Glutamatergic neuron (in vitro differentiated cells): ENCODE measurements at places on chromosomes 1 and 21. TPM values are rescaled to one million over a fixed set of nuclear protein-coding genes. Genes with fewer than 3 reads are reported as not detected.

DNA sequence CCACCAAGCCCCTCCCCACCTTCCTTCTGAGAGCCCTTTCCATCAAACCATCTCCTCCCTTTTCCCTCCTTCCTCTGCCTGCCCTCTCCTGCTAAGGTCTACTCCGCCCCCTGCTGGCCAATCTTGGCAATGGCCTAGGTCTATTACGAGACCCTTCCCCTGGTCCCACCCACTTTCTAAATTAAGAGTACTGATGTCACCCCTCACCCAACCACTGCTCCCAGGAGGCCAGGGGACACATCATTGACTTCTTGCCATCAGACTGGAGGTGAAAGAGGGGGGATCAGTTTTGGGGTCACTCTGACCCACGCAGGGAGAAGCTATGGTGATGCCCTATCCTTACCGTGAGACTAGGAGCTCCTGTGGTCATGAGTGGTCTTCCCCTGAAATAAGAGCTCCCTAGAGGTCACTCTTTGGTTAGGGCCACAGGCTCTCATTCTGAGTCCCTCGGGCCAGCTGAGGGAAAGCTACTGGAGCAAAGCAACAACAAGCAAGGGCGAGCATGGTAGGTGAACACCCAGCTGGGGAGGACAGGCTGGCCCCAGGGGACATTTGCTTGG, 34.6 kb upstream of the S100A7 start:
- DNase-seq: peak; percentile 99
- peaks cover 17% of the 10 kb centered on the region for H3K4me1 ChIP-seq
- H3K27me3 ChIP-seq: peaks cover 4% of the 10 kb centered on the region
- H3K4me3 ChIP-seq: no peak overlapping the region
- H3K36me3 ChIP-seq: no peaks in the 10 kb centered on the region
- H3K27ac ChIP-seq: peak overlapping the region; percentile 36

Gene LRRIQ3
- total RNA-seq: 0.20 TPM

Gene LCE1B
- total RNA-seq: not detected

Gene YOD1
- total RNA-seq: 7.9 TPM

GRCh38 chr1:1106510-1107221, 9.2 kb downstream of the C1orf159 start:
- no peaks in the 10 kb centered on the region for H3K4me1 ChIP-seq
- H3K27me3 ChIP-seq: peaks cover 6% of the 10 kb centered on the region
- H3K4me3 ChIP-seq: no peak overlapping the region
- DNase-seq: no peak

- no peaks in the 10 kb centered on the region for H3K4me1 ChIP-seq
- H3K36me3 ChIP-seq: no peaks in the 10 kb centered on the region
- no peak for DNase-seq
These were observed 1371.8 kb upstream of the PRMT6 start for GRCh38 chr1:105684714-105685113.

- no peak overlapping the region for H3K4me3 ChIP-seq
- H3K27me3 ChIP-seq: peaks cover 3% of the 10 kb centered on the region
- H3K36me3 ChIP-seq: no peaks in the 10 kb centered on the region
- H3K4me1 ChIP-seq: peaks cover 15% of the 10 kb centered on the region
These were observed 4.1 kb downstream of the ZC3H12A start for GRCh38 chr1:37478451-37478881.

Gene SPRR2F
- total RNA-seq: not detected

Gene GPR37L1
- not detected for total RNA-seq

DNA sequence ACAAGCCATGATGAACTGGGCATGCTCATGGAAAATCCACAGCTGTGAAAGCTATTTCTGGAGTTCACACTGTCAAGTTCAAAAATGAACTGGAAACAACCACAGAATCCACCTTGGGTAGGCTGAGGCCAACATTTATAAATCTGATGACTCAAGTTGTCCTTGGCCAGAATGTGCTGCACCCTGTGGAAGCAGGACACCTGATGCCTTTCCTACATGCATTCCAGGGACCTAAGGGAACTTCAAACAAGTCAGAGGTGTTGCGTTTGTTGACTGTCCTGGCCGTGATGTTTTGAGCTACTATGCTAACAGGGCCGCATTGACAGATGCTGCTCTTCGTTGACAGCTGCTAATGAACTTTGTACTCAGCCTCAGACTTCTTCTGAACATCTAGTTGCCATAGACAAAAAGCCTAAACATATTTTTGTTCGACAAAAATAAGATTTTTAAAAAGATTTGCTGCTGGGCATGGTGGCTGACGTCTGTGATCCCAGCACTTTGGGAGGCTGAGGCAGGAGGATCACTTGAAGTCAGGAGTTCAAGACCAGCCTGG, 127.9 kb upstream of the SLC45A1 start:
- no peak for DNase-seq
- no peak overlapping the region for H3K27ac ChIP-seq
- H3K4me3 ChIP-seq: no peak overlapping the region
- peaks cover 2% of the 10 kb centered on the region for H3K27me3 ChIP-seq
- no peaks in the 10 kb centered on the region for H3K4me1 ChIP-seq
- H3K36me3 ChIP-seq: no peaks in the 10 kb centered on the region

GRCh38 chr1:99619583-99619982, 26.3 kb upstream of the PALMD start:
- DNase-seq: no peak
- no peaks in the 10 kb centered on the region for H3K36me3 ChIP-seq
- H3K4me3 ChIP-seq: no peak overlapping the region
- no peak overlapping the region for H3K27ac ChIP-seq
- no peaks in the 10 kb centered on the region for H3K27me3 ChIP-seq

Gene PRCC
- 88.8 TPM for total RNA-seq

GRCh38 chr21:35035116-35035515, 14.0 kb downstream of the RUNX1 start:
- no peaks in the 10 kb centered on the region for H3K27me3 ChIP-seq
- DNase-seq: no peak
- peaks cover 4% of the 10 kb centered on the region for H3K4me1 ChIP-seq
- peaks cover 5% of the 10 kb centered on the region for H3K36me3 ChIP-seq
- no peak overlapping the region for H3K4me3 ChIP-seq

Gene LSM10
- 44.4 TPM for total RNA-seq

- H3K27me3 ChIP-seq: peaks cover 5% of the 10 kb centered on the region
- H3K4me3 ChIP-seq: no peak overlapping the region
- H3K27ac ChIP-seq: no peak overlapping the region
- DNase-seq: no peak
- H3K4me1 ChIP-seq: no peaks in the 10 kb centered on the region
These were observed 414.9 kb downstream of the PTPRU start for GRCh38 chr1:29651246-29651645.

DNA sequence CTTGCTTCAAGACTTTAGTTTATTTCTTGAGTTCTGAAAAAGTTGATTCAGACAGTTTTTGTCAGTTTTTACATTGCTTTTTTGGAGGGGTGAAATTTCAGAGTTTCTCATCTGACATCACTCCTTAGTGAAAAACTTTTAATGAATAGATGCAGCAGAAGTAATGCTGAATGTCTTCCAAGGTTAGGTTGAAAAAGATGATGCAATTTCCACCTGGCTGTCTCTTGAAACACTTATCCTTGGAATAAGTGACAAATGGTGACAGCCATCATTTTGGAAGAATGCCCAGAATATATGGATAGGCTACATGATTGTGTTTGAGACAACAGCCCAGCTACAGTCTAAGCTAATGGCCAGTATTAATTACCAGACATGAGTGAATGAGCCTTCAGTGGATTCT, 140.8 kb downstream of the ZNF644 start:
- peaks cover 3% of the 10 kb centered on the region for H3K27me3 ChIP-seq
- H3K27ac ChIP-seq: no peak overlapping the region
- peaks cover 20% of the 10 kb centered on the region for H3K36me3 ChIP-seq
- H3K4me1 ChIP-seq: no peaks in the 10 kb centered on the region

Gene CLCA2
- not detected for total RNA-seq

Gene ZNF697
- 41.9 TPM for total RNA-seq

- H3K4me1 ChIP-seq: peaks cover 2% of the 10 kb centered on the region
- H3K4me3 ChIP-seq: no peak overlapping the region
- DNase-seq: no peak
- no peak overlapping the region for H3K27ac ChIP-seq
- no peaks in the 10 kb centered on the region for H3K27me3 ChIP-seq
These were observed 38.8 kb downstream of the CASQ2 start for GRCh38 chr1:115729756-115730155.

- no peak overlapping the region for H3K27ac ChIP-seq
- no peaks in the 10 kb centered on the region for H3K27me3 ChIP-seq
- H3K36me3 ChIP-seq: no peaks in the 10 kb centered on the region
- H3K4me1 ChIP-seq: no peaks in the 10 kb centered on the region
These were observed 52.9 kb downstream of the LRRIQ3 start for GRCh38 chr1:74145086-74145485.

GRCh38 chr1:27109103-27109822, 45.7 kb downstream of the SLC9A1 start:
- DNase-seq: peak; percentile 61
- peaks cover 10% of the 10 kb centered on the region for H3K4me1 ChIP-seq
- H3K27ac ChIP-seq: no peak overlapping the region
- H3K4me3 ChIP-seq: no peak overlapping the region

- H3K4me3 ChIP-seq: peak overlapping the region; percentile 49
- peaks cover 61% of the 10 kb centered on the region for H3K4me1 ChIP-seq
- peak overlapping the region; percentile 97 for H3K27ac ChIP-seq
- DNase-seq: no peak
- peaks cover 16% of the 10 kb centered on the region for H3K27me3 ChIP-seq
- H3K36me3 ChIP-seq: no peaks in the 10 kb centered on the region
These were observed 10.7 kb upstream of the GPR153 start for GRCh38 chr1:6271554-6271953.
